Stimulated activated CD4-positive, alpha-beta T cell treated with anti-CD3 and anti-CD28 coated beads, Interleukin-1b, Interleukin-23, amount 100 ng/mL, for 1 hour (primary cell): ENCODE measurements at places on chromosomes 4 and X.

DNA sequence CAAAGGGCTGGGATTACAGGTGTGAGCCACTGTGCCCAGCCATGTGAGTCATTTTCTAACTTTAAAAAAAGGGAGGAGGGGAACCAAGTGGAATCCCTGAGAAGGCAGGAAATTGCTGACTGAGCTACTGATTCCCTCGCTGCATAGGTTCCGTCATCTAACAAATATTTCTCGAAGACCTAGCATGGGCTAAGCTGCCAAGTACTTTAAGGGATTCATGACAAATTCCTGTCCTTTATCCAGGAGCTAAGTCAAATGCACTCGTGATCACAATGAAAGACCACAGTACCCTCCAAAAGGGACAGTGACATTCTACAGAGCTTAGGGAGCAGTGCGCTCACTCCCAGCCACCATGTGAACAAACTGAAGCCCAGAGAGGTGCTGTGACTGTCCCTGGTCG is 33.2 kb upstream of the MAN2B2 start:
- DNase-seq: no peak

DNA sequence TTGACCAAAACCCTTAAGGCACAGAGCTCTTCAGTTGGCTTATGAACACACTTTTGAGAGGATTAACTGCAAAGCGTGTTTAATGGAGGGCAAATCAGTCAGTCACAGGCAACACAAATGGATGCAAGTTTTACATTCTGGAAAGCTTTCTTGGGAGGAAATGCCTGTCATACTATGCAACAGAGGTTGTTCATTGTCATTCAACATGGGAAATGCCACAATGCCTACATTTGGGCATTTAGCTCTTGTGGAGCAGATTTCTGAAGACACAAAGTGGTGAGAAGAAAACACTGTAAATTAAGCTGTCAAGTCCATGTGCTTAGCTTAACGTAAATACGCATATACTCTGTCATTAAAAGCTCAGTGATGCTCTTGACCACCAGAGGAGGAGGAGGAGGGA is 41.1 kb downstream of the CBLL2 start:
- no peak for DNase-seq

DNA sequence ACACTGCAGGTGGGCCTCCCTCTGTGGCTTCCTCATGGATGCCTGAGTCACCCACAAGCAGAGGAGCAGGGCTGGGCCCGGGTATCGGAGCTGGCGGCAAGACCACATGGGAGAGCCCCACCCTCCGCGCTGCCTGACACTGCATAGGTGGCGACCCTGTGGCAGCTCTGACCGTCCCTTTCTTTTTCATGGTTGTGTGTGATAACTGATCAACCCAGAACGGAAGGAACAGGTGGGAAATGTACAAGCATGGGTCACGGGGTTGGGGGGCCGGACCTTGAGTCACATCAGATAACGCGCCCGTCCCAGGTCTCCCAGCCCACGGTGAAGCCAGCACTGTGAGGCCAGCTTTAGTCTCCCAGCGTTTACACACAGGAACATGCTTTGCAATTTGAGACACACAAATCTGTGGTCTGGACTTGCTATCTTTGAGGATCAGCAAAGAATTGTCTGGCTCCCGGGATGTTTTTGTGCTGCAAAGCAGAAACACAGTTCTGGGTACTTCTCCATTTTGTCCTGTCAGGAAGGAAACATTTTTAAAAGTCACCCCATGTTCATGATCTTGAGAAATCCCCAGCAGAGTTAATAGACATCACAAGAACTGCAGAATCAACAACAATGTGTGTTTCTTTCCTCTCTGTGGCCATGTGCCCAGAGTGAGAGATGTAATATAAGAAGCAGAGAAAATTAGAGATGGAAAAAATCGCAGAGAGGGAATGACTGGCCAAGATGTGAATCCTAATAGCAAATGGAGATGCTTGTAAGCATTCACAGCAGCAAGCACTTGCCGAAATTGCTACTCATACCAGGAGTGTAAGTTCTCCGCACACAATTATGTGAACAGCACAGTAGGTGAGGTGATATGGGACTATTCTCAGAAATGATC is 70.1 kb upstream of the CBR4 start:
- no peak for DNase-seq

DNA sequence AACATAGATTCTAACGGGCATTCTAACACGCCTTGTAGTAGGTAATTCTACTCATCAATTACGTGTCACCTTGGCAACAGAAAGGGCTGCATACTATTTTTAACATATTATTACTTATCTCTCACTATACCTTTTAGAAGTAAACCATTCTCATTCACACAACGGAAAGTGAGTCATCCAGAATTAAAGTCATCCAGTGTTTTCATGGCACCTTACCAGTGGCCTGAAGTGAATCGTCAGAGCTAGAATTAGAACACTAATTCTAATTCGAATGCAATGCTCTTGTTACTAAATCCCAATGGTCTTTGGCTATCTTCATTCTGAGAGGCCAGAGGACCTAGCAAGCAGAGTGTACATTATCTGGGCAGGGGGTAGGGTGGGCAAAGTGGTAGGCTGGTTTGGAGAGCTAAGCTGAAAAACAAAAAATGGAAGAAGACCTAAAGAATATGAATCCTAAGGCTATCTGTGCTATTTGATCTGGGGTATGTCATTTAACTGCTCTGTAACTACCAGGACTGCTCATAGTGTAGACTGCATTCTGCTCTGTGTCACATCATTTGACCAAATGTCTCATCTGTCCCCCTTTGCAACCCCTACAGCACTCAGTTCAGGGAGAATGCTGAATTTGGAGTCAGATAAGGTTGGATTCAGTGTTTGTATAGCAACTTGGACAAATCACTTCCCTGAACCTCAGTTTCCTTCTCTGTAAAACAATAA is 96.5 kb downstream of the HDAC8 start:
- DNase-seq: no peak

- DNase-seq: no peak
Observed at GRCh38 chrX:17744896-17745523, 7.7 kb downstream of the SCML1 start.

- no peak for DNase-seq
Observed at GRCh38 chr4:104524591-104524990, 29.9 kb upstream of the CXXC4 start.

DNA sequence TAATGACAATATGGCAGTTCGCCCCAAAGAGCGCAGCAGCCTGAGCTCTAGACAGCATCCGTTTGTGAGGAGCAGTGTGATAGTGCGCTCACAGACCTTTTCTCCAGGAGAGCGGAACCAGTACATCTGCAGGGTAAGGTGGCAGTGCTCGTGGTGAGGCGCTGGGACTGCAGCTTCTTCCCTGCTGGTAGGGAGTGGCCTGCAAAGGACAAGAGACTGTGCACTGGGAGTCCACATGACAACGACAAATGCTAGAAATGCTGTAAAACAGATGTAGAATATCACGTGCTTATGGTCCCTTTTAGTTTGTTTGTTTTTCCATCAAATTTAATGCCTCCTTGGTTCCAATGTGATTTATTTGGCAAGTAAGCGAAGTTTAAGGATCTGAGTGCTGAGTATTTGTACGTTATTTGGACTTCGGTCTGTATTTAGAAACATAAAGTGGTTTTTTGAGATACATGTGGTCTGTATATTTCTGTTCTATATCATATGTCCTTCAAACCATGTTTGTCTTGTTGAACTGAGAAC is 35.8 kb downstream of the CLDN22 start:
- DNase-seq: no peak

- no peak for DNase-seq
Observed at GRCh38 chr4:88196523-88197185, 38.2 kb upstream of the ABCG2 start.

DNA sequence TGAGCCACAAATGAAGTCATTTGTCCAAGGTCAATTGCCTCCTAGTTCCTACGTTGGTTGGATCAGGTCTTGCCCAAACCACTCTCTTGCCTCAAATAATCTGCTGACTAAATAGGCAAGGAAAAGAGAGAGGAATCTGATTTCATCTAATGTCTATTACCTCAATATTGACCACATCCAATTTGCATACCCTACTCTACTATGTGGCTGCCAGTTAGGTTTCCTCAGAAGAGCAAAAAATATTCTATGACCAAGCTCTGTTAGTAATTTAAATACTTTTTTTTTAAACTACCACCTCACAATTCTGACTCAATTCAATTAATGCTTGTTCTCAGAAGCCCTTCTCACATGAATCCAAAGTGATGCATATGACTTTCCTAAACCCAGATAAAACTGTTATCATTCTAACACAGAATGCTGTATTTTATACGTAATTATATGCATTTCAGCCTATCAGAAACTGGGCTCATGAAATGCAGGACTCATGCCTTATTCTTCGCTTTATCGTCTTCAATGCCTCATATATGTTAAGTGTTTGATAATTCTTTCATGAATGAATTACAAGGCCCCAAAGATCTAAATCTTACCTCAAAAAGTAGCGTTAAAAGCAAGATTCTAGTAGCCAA is 98.6 kb downstream of the HUWE1 start:
- DNase-seq: no peak

GRCh38 chrX:154603438-154604430 is 15.3 kb downstream of the CTAG1B start:
- no peak for DNase-seq

- DNase-seq: no peak
Observed at GRCh38 chr4:107825072-107825824, 516 bp downstream of the SGMS2 start.

- DNase-seq: no peak
Observed at GRCh38 chrX:47172549-47172948, 21.1 kb upstream of the UBA1 start.

- no peak for DNase-seq
Observed at GRCh38 chr4:109631532-109632108, 71.6 kb downstream of the MCUB start.

GRCh38 chr4:107693132-107693531 is 26.9 kb downstream of the PAPSS1 start:
- DNase-seq: no peak

DNA sequence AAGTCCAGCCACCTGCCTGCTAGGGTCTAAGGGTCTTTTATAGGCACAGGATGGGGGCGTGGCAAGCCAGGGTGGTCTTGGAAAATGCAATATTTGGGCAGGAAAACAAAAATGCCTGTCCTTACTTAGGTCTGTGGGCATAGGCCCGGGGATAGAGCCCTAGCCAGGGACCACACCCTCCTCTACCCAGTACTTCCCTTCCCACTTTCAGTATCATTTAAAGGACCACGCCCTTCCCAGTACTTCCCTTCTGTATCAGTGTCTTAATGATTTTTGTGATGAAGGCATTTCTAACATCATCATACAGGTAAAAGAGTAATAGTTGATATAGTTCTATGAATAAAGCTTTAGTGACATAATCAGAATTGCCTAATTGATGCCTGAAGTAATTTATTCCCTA is 11.4 kb downstream of the BANK1 start:
- no peak for DNase-seq

- DNase-seq: no peak
Observed at GRCh38 chrX:124086411-124086810, 124.9 kb downstream of the STAG2 start.

DNA sequence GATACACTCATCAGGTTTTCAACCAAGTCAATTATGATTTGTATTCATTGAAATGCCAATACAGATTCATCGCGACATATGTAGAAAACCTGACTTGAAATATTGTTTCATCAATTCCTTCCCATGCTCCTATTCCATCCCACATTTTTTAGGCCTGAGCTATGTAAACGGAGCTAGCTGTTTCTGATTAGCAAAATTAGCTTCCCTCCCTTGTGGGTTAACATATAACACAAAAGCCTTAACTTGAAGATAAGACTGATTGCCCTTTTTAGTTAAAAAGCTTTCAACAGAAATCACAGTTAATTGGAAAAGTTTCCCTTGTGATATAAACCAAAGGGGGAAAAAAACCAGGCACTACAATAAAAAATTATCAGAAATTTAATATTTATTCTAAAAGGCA is 32.8 kb upstream of the DCLK2 start:
- no peak for DNase-seq

DNA sequence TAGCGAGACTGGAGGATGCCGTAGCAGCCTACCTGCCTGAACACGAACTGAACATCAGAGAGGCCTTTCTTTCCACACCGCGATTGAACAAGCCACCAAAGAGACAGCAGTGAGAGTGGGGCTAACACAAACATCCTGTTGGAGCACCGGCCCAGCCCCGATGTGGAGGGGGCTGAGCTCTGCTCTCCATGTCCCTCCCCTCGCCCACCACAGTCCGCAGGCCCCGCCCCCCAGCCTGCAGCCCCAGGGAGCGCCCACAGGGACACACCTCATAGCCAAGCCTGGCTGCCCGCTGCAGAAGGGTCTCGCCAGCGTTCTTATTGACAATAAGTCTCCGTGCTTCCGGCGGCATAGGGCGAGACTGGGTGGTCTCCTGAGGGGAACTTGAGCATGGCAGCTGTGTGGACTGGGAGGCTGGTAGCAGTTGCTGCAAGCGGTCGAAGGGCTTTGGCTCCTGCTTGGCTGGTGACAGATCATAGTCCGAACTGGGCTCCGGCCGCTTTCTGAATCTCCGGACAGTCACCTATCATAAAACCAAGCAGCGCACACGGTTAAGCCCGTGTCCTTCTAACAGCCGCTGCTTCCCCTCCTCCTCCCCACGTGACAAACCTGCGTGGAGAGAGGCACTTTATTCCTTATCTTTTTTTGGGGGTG is 35.8 kb downstream of the BCOR start:
- DNase-seq: no peak

DNA sequence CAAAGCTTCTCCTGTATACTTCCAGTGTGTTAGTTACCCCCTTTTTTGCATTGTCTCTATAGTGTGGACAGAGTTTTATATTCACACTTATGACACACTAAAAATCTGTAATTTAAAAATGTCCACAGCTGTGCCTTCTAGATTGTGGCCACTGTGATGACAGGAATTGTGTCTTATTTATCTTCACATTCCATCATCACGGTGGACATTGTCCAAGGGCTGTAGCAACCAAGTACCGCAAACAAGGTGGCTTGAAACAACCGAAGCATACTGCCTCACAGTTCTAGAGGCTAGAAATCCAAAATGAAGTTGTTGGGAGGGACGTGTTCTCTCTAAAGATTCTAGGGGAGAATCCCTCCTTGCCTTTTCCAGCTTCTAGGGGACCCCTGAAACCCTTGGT is 32.3 kb downstream of the CHRNA9 start:
- DNase-seq: no peak

DNA sequence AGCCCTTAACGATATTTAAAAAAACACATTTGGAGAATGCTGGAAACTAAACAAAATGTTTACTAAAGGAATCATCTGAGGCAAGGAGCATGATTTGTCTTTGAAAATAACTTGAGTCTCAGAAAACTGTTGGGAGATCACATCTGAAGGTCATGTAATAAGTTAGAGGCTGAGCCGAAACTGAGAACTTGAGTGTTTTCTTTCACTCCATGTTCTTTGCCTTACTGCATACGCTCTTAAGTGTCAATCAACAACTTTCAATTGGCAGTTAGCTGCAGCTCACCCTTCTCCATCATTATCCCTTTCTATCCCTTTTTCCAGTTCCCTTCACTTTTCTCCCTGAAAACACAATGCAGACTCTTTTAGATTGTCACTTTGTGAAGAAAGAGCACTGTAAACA is 216.2 kb downstream of the ADGRA3 start:
- no peak for DNase-seq

DNA sequence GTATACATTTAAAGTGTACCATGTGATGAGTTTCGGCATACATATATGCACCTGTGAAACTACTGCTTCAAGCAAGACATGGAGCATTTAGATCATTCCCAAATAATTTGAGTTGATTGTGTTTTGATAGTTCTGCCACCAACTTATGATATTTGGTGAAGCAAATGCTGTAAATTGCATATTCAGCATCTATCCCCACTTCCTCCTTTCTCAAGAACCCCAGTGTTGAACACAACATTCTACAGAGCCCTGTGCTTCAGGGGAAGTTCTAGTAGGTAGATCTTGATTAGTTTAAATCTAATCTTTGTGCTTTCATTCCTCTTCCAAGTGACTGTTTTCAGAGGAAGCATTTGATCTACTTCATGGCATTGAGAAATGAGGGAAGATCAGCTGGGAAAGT is 5.4 kb upstream of the SHROOM3 start:
- no peak for DNase-seq
